Activated CD4-positive, CD25-positive, alpha-beta regulatory T cell (primary cell): ENCODE measurements at places on chromosomes 6 and 20.

DNA sequence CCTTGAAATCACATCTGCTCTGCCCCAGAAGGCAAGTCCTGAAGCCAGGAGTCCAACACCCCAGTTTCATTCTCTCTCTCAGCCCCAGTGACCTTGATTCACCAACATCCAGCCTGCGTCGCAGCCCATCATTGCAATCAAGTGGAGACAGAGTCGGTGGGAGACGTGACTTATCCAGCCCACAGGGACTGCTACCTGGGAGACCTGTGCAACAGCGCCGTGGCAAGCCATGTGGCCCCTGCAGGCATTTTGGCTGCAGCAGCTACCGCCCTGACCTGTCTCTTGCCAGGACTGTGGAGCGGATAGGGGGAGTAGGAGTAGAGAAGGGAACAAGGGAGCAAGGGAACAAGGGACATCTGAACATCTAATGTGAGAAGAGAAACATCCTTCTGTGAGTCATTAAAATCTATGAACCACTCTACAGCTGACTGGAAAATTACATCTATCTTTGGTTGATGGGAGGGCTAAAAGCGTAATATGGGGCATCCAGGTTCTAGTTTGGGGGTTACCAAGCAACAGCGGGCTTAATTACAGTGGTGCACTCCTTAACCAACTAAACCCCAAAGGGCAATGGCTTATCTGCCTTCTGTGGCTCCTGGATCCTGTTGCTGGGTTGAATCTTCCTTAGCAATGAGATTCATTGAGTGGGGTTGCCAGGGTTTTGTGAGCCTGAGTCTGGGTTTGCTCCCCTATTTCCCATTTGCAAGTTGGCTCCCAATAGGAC lies 2.5 kb downstream of the LY6G6D start:
- DNase-seq, result no peak

DNA sequence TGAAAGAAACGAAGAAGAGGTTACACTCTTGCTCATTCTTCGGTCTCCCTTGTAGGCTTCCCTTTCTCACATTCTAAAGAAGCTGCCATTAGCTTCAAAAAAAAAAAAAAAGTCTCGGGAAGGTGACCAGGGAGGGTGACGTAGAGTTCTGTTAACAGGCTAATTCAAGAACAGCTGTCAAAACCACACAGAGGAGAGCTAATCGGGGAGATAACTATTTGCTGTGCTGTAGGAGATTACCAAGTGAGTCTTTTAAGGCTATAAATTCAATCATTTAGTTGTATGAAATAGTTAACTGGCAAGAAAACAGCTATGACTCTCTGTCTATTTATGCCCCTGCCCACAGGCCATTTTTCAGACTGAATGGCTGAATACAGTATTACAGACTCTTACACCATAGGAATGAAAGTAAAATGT lies 256.8 kb downstream of the SYNE1 start:
- no peak for DNase-seq

DNA sequence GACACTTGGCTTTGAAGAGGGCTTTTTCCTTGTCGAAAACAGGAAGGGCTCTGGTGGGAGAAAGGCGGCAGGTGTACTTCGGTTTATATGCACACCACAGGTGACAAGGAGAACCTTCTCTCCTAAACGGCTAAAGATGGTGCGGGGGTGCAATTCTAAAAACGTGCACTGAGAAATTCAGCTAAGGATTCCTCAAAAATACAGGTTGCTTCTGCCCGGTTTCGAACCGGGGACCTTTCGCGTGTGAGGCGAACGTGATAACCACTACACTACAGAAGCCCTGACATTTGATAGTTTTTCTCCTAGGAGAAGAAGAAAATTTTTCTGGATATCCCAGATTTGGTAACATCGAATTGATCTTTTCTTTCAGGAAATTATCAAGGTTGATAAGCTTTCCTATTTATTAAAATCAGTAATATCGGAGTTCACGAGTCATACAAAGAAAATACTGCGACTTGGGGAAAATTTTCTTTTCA lies 32.0 kb downstream of the POM121L2 start:
- no peak for DNase-seq

DNA sequence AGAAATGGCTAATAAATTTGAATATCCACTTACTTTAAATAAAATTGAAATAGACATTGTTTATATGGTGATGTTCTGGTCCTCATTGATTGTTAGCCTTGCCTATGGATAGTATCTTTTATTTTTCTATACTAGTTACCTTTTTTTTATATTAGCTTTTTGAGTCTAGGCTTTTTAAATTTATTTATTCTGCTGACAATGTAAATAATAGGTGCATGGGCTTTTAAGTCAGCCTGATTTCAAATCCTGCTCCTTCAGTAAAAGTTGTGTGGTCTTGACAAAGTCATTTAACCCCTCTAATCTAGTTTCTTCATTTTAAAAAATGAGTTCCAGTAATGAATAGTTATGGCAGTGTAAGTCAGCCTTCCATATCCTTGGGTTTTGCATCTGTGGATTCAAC lies 38.6 kb downstream of the FAM162B start:
- DNase-seq, result no peak

DNA sequence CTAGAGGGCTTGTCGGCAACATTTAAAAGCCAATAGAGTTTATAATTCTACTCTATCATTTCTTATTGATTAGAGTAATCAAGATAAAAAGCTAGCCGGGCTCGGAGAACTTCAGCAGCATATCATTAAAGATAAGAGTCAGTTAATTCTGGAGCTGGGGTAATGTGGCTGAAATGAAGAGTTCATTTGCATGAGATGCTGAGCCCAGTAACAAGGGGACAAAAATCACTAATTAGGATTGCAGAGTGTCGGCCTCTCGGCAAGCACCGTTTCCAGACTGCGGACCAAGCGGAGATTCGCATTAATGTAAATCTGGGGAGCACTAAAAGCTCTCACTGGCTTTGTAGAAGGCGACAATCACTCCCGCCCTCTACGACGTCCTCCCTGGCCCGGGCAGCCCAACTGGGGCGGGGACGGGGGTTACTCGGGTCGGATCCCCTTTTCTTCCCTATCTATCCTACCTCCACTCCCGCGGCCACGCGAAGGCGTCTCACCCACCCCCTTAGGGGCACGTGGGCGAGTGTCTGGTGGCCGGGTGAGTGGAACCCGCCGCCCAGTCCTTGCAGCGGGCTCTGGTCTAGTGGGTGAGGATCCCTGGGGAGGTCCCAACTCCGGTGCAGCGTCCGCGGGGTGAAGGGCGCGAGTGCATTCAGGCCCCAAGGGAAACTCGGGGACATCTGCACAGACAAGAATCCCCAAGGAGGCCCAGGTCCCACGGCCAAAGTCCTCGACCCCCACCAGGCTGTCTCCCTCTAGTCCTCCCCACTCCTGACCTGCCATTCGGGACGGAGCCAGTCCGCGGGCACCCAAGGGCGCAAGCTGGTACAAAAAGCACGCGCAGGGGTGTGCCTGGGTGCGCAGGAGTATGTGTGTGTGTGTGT lies 42.2 kb upstream of the OSTM1 start:
- DNase-seq, result no peak

GRCh38 chr6:105357165-105357564 lies 45.7 kb downstream of the PREP start:
- DNase-seq, result no peak

DNA sequence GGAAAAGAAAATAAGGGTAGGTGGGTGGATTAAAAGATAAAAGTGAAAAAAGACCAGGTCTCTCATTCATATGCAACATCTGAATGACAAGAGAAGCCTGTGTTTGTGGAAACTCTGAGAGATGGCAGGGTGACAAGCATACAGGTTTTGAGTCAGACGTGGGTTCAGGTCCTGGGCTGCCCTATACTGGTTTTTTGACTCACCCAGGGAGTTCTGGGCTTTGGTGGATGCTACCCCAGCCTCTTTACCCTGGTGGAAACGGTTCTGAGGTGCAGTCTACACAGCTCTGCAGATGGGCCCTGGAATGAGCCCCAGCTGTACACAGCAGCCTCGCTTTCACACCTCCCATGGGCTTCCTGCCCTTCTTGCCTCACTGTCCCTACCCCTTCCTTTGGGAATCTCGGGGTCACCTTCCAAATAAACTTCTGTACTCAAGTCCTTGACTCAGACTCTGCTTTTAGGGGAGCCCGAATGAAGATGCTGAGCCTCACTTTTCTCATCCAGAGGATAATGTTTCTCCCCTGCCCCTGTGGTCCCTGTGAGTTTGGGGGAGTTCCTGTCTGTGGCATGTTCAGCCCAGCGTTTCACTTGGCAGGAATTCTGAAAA lies 77.7 kb upstream of the CLDN20 start:
- DNase-seq, result no peak

DNA sequence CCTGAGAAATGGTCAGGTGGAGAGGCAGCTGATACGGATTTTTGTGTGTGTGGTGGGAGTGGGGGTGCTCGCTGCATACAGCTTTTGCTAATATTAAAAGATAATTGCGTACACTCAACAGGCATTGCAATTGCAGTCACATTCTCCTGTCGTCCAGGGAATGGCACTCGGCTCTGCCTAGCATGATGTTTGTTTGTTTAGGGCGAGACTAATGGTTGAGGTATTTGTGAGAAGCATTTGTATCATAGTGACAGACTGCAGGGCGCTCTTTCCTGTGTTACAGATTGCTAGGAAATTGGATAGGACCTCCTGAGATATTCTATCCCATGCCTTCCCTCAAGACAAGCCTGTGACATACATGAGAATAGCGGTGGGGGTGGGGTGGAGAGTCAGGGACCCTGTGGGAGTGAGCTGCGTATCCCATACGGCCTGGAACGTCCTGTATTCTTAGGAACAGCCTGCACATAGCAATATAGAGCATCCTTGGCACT lies 207.4 kb downstream of the SOX4 start:
- DNase-seq, result no peak

DNA sequence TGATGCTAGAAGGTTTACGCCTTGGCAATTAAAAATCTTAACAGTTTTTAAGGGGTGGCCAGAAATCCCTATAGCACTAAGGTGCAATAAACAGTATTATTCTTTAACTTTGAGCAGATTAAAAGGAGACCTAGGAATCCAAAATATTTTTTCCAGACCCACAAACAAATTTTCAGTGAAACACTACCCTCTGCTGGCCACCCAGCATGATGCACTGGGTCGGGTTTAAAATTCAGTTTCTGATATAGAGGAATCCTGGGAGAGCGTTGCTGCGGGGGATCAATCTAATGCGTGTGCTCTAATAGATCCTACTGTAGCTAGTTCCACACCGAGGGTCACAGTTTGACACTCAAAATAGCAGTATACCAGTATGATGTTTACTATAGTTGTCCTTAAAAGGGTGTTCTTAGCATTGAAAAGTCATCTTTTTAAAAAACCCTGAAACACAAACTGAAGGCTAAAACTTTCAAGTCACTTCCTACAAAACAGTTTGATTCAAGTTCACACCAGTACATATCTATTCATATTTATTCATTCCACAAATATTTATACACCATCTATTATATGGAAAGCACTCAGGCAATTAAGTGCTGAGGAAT lies 10.2 kb downstream of the UBE3D start:
- no peak for DNase-seq

GRCh38 chr20:38692436-38693411 lies 31.6 kb upstream of the SLC32A1 start:
- no peak for DNase-seq

DNA sequence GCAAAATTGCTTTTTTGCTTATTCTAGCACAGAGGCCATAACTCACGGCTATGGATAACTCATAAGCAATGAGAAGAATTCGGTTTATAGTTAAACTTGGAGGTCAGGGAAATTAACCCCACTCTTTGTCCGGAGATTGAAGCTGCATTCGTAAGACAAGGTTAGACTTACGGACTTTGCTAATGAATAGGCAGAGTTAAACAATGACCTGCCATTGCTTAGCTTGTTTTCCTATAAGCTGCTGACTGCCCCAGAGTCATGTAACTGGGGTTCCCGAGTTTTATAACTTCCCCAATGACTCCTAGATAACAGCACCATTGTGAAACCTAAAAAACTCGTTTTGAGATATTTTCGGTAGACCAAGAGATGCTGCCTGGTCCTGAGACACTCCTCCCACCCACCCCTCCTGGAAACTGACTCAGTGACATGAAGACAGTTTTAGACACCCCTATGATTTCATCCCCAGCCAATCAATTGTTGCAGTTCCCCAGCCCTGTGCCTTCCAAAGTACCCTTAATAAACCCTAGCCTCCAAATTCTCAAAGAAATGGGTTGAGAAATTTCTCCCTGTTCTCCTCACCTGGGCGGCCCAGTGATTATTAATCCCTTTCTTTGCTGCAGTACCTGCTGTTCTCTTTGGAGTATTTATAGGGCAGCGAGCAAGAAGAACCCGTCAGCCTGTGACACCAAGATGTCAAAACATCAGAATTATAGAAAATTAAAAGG lies 33.1 kb upstream of the MCUR1 start:
- DNase-seq, result no peak

DNA sequence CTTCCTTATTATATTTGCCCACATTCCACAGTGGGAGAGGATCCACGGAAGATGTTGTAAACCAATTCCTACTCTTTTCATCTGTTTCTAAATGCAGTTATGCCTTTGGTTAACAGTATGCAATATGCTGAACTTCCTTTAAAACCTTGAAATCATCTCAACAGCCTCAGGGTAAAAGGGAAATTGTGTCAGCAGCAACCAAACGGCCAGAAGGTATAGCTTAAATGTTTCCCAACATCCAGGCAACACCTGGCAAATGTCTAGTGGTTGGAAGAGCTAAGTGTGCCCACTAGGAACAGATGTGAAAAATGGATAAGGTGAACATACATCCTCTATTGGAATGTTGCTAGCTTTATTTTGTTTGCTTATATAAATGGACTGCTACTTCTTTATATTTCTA lies 164.8 kb downstream of the FAXC start:
- DNase-seq, result no peak

DNA sequence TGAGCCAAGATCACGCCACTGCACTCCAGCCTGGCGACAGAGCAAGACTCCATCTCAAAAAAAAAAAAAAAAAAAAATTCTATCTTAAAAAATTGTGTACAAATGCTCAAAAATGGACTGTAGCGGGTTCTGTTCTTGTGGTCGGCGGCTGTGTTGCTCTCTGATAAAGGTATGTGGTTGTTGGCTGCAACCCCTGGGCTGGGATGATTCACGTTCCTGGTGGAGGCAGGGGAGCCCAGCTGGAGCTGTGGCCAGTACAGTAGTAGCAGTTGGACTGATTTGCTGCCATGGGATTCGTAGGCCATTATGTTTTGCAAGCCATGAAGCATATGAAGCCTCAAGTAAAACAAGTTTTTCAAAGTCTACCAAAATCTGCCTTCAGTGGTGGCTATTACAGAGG lies 22.3 kb downstream of the MDN1 start:
- DNase-seq, result no peak

DNA sequence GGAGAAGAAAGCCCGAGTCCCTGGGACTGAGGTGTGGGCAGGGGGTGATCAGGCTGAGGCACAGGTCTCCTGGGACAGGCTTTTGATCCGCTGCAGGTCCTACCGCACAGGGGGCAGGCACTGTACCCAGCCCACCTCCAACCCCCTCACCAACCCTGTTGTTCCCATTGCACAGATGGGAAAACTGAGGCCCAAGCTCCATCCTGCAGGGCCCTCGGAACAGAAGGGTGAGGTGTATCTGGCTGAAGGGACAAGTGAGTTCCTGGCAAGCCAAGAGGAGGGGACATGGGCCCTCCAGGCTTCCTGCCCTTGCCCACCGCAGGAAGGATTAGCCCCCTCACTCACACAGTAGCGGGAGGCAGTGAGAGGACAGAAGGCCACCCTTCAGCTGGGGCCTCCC lies 16.5 kb upstream of the SPDEF start:
- no peak for DNase-seq
